ENCODE measurements at places on chromosomes 5 and 9.

GRCh38 chr9:128341435-128341849, 1.1 kb downstream of the SLC27A4 start:
- DNase-seq: peak; percentile 70

- no peak for DNase-seq
Measured at GRCh38 chr9:104905153-104905901, 22.6 kb downstream of the ABCA1 start.

DNA sequence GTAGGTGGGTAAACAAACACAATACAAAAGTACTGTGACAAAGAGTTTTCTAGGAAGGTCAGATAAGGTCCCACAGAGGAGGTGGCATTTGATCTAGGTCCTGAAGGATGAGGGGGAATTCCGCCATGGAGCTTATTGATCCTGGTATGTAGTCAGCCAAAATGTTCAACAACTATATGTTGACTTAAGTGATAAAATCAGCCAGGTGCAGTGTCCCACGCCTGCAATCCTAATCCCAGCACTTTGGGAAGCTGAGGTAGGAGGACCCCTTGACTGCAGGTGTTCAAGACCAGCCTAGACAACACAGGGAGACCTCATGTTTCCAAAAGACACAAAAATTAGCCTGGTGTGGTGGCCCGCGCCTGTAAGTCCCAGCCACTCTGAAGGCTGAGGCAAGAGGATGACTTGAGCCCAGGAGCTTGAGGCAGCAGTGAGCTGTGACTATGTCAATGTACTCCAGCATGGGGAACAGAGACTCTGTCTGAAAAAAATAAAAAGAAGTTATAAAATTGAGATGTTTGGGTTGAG, 46.4 kb upstream of the PLIN2 start:
- DNase-seq: no peak

- no peak for DNase-seq
Measured at GRCh38 chr9:93698140-93698908, 121.9 kb downstream of the PHF2 start.

DNA sequence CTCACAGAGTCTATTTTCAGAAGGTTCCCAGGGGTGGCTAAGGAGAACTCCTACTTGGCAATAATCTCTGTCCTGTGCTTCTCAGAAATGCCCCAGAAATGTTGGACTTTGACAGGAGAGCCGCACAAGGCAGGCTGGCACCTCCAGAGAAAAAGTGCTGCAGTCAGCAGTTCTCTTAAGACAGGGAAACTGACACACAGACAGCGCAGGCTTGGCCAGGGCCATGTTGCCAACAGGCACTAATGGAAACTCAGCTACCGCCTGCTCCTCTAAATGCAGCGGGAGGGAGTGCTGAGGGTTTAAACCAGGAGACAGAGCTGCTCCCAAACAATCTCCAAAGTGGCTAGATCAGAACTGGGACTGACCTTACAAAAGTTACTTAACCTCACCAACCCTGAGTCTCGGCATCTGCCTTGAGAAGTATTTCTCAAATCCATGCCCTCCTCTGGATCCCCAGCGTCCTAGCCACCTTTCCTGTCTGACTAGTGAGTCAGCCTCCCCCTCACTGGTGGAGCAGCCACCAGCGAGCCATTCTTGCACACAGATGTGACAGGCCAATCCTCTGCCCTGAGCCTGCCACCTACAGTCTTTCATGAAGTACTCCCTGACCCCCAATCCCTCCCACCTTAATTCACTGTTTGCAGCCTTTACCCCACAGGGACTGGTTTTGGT, 186.4 kb downstream of the CDK5RAP2 start:
- no peak for DNase-seq

- DNase-seq: no peak
Measured at GRCh38 chr5:123700624-123701287, 188.8 kb downstream of the CSNK1G3 start.

- no peak for DNase-seq
Measured at GRCh38 chr5:56564541-56565282, 250.6 kb upstream of the MAP3K1 start.

GRCh38 chr5:42994246-42994554, 45.9 kb downstream of the ANXA2R start:
- DNase-seq: no peak

GRCh38 chr5:171855798-171856763, 70.5 kb downstream of the SMIM23 start:
- no peak for DNase-seq

- DNase-seq: peak; percentile 78
Measured at GRCh38 chr9:126500600-126501382, 112.9 kb upstream of the LMX1B start.
